Stomach (tissue), 19 donors: ENCODE measurements at places on chromosomes 2 and 18.
A peak's percentile ranks its signal among the peaks of the same experiment; 100 is the strongest.

GRCh38 chr2:226999661-227000060 lies 163.8 kb downstream of the RHBDD1 start:
- DNase-seq, result no peak

GRCh38 chr2:138267161-138267901 lies 234.2 kb upstream of the SPOPL start:
- DNase-seq, result no peak

GRCh38 chr2:173238385-173238784 lies 116.3 kb upstream of the CDCA7 start:
- peak; percentile 46 for DNase-seq

- DNase-seq, result no peak
Observed at GRCh38 chr2:21748501-21748900, 624.7 kb downstream of the TDRD15 start.

- DNase-seq, result peak; percentile 86
Observed at GRCh38 chr18:8988260-8988871, 114.1 kb upstream of the NDUFV2 start.

DNA sequence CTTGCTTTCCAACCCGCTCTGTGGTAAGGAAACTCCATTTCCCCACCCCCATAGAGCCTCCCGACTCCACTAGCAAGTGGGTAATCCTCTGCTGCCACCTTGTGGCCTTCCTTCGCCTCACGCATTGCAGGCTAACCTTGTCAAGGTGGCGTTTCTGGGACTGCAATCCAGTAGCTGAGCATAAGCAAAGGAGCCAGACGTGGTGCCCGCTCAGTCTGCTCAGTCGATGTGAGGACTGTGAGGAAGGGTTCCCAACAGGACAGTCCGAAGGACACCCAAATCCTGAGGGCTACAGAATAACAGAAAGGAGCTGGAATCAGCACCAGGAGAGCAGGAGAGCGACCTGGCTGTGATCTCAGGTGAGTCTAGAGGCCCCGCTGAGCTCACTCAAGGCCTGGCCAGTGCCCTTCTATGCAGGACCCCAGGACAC lies 144.2 kb downstream of the SUCLG1 start:
- peak; percentile 91 for DNase-seq

DNA sequence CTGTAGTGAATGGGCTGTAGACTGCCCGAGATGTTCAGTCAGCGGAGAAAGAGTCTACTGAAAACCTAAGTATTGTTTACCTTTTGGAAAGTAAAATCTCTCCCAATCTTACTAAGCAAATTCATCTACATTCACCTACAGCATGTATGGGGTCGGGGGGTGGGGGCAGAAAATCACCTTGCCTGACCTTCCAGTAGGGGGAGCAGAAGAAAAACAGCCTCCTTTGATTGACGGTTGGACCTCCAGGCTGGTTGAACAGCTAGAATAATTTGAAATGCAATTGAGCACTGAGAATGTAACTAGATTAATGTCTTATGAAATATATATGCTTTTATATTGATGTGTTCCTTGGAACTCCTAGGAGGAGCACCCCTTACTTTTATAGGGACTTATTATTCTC lies 10.0 kb downstream of the LRATD1 start:
- DNase-seq, result no peak
